IMR-90 (cell line): ENCODE measurements at places on chromosomes 7 and 10.
A peak's percentile ranks its signal among the peaks of the same experiment; 100 is the strongest.

DNA sequence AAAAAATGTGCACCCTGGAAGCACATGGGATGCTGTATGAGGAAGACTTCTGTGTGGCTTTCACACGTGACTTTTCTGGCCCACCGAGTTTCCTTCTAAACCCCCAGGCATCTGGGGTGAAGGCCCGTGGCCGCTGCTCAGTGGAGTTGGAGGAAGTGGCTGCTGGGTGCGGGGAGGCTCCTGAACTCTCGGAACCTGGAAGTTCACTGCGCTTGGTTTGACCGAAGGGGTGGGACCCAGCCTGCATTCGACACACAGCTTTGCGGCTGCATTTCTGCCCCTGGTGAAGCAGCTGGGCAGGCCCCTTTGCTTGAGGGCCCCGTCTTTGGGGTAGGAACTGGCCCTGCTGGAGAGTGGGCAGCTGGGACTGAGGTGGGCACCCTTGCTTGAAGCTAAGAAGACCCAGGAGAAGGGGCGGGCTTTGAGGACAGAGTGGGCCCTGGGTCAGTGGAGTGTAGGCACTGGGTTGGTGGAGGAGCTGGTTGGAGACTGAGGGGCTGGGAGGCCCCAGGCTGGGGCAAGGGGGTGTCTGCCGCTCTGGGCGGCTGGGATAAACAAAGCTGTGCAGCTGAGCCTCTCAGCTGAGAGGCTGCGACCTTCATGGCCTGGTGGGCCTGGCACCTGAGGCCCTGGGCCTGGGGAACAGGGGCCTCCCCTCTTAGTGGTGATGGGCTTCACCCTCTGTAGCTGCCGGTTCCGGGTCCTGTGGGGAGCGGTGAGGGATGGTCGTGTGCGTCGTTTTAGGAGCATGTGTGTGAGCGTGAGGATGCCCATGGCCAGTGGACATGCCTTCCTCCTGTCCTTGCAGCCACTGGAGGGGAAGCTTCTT is 78.0 kb downstream of the INPP5A start:
- no peak for DNase-seq

DNA sequence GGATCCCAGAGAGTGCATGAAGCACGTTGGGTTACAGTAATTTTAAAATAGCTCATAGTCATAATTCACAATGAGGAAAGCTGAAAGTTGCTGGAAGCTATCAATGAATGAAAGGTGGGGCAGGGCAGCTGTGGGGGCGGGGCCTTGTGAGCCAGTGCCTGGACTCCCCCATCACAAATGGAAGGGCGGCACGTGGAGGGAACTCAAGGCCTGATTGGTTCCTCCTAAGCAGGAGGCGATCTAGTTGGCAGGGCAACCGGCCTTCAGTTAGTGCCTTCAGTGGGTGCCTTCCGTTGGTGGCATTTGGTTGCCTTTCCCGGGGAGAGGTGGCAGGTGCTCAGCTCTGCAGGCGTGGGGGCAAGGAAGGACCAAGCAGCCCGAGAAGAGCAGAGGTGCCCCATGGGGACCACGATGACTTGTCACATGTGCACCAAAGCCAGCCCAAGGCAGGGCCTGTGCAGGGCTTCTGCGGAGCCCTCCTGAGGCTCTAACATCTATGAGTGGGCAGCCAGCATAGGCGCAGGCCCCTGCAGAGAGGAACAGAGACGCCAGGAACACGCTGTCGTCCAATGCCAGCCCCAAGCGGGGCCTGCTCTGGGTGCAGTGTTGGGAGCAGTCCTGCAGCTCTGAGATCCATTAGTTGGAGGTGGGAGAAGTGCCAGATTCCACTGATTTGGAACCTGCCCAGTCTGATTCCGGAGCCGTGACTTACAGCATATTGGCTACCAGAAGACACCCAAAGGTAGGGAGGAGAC is 59.8 kb upstream of the PDSS1 start:
- no peak for DNase-seq

GRCh38 chr10:46310851-46311250 is 24.1 kb downstream of the ANTXRL start:
- DNase-seq: no peak

GRCh38 chr10:1160561-1161314 is 104.6 kb downstream of the WDR37 start:
- DNase-seq: no peak

DNA sequence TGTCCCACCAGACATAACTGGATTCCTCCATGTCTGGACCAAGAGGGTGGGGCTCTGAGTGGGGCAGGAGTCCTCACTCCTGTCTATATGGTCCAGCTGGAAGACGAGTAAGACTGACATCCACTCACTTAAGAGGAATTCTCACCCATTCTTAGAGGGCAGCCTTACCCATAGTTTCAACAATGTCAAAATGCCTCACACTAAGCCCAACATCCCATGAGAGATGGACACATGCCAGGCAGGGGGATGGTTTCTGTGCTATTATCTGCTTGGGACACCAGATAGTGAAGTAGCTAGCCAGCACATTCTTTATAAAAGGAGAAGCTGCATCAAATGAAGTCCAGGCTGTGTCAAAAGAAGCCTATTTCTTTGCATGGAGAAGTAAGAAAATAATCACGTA is 4.7 kb upstream of the LANCL2 start:
- DNase-seq: no peak

DNA sequence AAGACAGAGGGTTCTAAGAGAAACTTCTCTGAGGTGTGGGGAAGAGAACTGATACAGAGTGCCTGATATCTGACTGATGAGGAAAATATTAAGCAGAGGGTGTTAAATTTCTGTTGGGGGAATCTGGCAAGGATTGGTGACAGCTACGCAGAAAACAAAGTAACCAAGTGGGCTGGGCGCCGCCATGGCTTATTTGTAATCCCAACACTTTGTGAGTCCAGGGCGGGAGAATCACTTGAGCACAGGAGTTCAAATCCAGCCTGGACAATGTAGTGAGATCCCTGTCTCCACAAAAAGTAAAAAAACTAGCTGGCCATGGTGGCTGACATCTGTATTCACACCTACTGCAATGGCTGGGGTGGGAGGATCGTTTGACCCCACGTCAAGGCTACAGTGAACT is 2.1 kb upstream of the C7orf25 start:
- DNase-seq: no peak

- DNase-seq: no peak
Measured at GRCh38 chr7:16916738-16917137, 35.0 kb upstream of the AGR3 start.

- DNase-seq: no peak
Measured at GRCh38 chr10:85641479-85642009, 725.1 kb downstream of the GRID1 start.

- DNase-seq: no peak
Measured at GRCh38 chr10:131477457-131478121, 166.1 kb upstream of the TCERG1L start.

DNA sequence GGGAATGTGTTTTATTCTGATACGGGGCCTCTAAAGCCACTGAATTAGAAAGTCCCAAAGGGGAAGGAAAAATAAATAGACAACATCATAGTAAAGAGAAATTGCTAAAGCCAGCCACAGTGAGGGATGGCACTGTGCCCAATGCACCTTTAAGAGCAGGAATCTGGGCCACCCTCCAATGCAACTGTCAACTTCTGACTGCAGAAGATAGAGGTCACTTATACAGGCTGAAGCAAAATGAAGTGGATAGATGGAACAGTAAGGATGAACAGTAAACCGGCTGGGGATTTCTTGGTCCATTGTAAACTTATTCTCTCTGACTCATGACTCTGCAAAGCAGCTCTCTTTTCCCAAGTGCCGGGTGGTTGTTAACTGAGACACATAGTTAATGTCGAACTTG is 54.0 kb upstream of the KCNIP2 start:
- peak; percentile 75 for DNase-seq
